ENCODE measurements at places on chromosomes 4 and X. TPM values are rescaled to one million over a fixed set of nuclear protein-coding genes. Genes with fewer than 3 reads are reported as not detected.
A peak's percentile ranks its signal among the peaks of the same experiment; 100 is the strongest.

DNA sequence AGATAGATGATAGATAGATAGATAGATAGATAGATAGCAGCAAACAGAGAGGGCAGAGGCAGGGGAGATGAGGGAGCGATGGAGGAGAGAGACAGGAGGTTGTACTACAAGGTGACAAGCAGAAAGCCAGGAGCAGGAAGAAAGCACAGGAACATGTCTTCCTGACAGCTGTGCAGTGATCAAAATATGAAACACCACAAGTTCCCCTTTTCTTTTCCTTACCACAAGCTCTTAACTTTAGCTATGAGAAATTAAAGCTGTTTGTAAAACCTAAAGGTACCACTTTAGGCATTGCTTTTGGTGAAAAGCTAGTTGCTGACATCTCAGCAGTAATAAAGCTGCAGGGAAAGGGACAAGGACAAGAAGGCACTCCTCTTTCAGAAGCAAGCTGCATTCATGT lies 9.1 kb upstream of the MAGED4B start:
- H3K36me3 ChIP-seq = no peaks in the 10 kb centered on the region
- no peak overlapping the region for H3K4me3 ChIP-seq
- no peaks in the 10 kb centered on the region for H3K27me3 ChIP-seq
- H3K27ac ChIP-seq = no peak overlapping the region
- DNase-seq = no peak
- H3K4me1 ChIP-seq = no peaks in the 10 kb centered on the region

DNA sequence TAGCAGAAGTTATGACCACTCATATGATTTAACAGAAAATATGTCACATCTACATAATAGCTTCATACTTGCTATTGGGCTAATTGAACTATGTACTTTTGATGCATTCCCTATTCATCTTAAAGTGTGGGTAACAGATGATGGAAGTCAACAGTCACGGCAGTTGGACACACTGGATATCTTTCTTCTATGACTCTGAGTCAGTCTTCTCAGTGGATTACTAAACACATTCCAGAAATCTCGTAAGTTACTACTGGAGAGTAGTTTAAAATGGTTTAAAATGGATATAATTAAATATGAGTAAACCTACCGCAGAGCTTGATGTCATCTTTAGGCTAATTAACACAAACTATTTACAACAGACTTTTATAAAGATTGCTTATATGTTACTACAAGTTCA lies 30.1 kb upstream of the CFAP299 start:
- DNase-seq = no peak
- H3K4me3 ChIP-seq = no peak overlapping the region
- H3K4me1 ChIP-seq = no peaks in the 10 kb centered on the region
- no peaks in the 10 kb centered on the region for H3K36me3 ChIP-seq
- H3K27ac ChIP-seq = no peak overlapping the region
- H3K27me3 ChIP-seq = peaks cover 1% of the 10 kb centered on the region

DNA sequence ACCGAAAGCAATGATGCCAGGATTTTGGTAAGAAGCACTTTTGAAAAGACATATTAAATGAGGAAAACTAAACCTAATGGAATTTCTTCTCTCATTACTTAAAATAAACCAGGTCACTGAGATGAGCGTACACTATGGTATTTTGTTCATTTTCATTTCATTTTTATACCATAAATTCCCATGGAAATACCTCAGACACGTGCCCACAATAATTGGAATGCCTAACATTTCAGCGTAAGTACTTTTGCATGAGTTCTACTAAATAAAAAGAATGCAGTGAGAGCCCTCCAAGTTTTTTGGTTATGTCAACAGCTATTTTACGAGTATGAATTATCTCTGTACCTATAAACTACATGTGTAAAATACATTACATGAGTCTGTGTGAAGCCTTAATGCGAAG lies 3.2 kb downstream of the CAMK2D start:
- DNase-seq = no peak
- H3K36me3 ChIP-seq = no peaks in the 10 kb centered on the region
- H3K4me3 ChIP-seq = no peak overlapping the region
- no peaks in the 10 kb centered on the region for H3K27me3 ChIP-seq
- no peaks in the 10 kb centered on the region for H3K4me1 ChIP-seq

The NWD2 gene
- not detected for total RNA-seq

DNA sequence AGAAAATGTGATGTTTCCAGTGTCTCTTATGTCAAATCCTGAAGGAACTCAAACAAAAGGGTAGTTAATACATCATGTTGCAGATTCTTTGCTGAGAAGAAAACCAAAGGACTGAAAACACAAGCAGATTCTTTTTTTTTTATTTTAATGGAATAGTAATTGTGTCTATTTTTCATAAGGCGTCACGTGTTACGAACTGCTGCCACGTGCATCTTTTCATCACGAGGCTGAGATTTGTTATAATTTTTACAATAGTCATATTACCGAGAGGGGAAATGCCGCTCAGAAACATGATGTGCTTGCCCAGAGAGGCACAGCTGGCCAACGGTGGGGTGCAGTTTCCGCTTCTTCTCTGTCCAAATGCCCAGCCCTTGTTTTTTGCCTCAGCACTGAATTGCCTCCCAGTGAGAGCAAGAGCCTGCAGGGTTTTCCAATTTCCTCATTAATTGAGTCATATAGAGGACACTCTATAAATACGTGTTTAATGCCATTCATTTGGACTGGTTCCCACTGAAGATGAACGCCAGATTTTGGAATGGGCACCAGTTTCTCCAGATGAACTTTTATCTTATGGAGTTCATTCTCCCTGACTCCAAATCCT lies 225.3 kb downstream of the STK32B start:
- no peaks in the 10 kb centered on the region for H3K27me3 ChIP-seq
- H3K4me1 ChIP-seq = no peaks in the 10 kb centered on the region
- no peak overlapping the region for H3K27ac ChIP-seq
- no peaks in the 10 kb centered on the region for H3K36me3 ChIP-seq

The MAGEA12 gene
- not detected for total RNA-seq

DNA sequence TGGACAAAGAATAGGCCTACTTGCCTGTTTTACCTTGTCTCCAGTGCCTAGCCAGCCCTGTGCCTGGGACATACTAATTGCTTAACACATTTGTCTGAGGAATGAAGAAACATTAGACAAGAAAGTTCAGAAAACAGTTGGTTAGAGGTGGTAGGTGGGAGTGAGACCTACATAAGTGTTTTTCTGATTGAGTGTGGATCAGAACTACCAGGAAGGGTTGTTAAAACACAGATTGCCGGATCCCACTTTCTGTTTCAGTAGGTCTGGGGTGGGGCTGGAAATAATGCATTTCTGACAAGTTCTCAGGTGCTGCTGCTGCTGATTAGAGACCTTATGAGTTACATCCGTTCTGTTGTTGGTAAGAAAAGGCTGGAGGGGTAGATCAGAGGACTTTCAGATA lies 5.7 kb upstream of the JADE1 start:
- no peak for DNase-seq
- H3K27ac ChIP-seq = no peak overlapping the region
- no peaks in the 10 kb centered on the region for H3K27me3 ChIP-seq
- no peaks in the 10 kb centered on the region for H3K4me1 ChIP-seq
- no peak overlapping the region for H3K4me3 ChIP-seq

- no peaks in the 10 kb centered on the region for H3K4me1 ChIP-seq
- H3K27me3 ChIP-seq = no peaks in the 10 kb centered on the region
- peak; percentile 58 for DNase-seq
- H3K4me3 ChIP-seq = peak within 1 kb of the TSS; percentile 47
These were observed at the start of gene ADGRG2 for GRCh38 chrX:19121898-19122640. Gene ADGRG2, minus strand, starts transcription at chrX:19122468. Its CDS starts 53,634 bp downstream, at chrX:19068834.

DNA sequence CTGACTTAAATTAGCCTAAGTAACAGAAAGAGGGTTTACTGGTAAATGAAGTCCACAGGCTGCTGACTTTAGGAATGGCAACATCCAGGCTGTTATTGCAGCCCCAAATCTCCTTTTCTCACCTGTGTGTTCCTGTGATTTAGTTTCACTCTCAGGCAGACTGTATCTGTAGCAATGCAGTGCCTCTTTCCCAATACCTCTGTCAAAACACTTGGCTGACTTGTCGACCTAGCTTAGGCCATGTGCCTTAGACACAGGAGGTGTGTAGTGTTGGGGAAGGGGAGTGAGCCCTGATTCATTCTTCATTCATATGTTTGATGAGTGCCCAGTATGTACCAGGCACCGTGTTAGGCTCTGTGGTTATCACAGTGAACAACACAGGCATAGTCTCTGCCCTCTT lies 46.9 kb downstream of the JADE3 start:
- H3K36me3 ChIP-seq = no peaks in the 10 kb centered on the region
- no peak overlapping the region for H3K4me3 ChIP-seq
- no peaks in the 10 kb centered on the region for H3K27me3 ChIP-seq
- H3K4me1 ChIP-seq = no peaks in the 10 kb centered on the region

DNA sequence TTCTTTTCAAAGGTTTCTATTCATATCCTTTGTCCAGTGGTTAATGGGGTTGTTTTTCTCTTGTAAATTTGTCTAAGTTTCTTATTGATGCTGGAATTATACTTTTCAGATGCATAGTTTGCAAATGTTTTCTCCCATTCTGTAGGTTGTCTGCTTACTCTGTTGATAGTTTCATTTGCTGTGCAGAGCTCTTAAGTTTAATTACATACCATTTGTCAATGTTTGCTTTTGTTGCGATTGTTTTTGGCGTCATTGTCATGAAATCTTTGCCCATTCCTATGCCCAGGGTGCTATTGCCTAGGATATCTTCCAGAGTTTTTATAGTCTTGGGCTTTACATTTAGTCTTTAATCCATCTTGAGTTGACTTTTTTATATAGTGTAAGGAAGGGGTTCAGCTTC lies 21.2 kb upstream of the UGT8 start:
- H3K27me3 ChIP-seq = no peaks in the 10 kb centered on the region
- no peak for DNase-seq
- no peak overlapping the region for H3K27ac ChIP-seq
- H3K4me1 ChIP-seq = no peaks in the 10 kb centered on the region
- H3K4me3 ChIP-seq = no peak overlapping the region
- no peaks in the 10 kb centered on the region for H3K36me3 ChIP-seq

DNA sequence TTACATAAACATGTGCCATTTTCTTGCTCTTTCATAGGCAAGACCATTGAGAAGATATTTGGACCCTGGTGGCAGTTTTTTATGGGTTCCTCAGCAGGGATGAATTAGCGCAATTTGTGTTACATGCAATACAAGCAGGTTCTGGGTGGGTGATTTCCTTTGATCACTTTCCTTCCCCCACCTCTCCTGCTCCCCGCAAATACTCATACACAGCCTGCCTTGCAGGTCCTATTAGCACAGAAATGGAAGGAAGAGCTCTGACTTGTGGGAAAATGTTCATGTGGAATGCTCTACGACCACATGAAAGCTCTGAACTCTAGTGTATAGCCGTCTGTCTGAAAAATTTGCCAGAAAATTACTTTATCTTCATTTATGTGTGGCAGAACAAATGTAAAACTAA lies 361.0 kb upstream of the FAT1 start:
- H3K36me3 ChIP-seq = no peaks in the 10 kb centered on the region
- H3K27me3 ChIP-seq = no peaks in the 10 kb centered on the region
- no peak overlapping the region for H3K4me3 ChIP-seq
- DNase-seq = no peak
- H3K27ac ChIP-seq = no peak overlapping the region

The IBSP gene
- not detected for total RNA-seq

DNA sequence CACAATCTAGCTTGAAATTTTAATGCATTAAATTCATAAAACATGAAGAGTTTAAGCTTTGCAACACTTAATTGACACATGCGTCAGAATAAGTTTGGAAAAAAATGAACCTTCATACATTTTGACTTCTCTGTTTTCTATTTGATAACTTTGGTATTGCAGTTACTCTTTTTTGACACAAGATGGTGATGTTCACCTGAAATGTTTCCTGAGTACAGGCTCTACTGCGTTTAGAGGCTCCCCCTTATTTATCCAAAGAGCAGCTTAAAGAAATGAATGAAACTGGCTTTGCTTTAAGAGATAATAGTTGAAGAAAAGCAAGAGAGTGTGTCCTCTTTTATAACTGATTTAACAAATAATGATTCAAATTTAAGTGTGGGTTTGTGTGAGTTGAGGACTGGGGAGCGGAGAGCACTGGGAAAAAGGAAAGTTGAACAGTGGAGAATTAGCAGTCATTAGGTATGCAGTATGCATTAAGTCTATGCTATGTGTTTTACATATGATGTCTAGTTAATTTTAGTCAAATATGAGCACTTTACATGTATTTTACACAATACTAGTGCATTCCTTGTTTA lies 180.6 kb upstream of the NUDT6 start:
- H3K4me1 ChIP-seq = no peaks in the 10 kb centered on the region
- H3K36me3 ChIP-seq = no peaks in the 10 kb centered on the region
- no peaks in the 10 kb centered on the region for H3K27me3 ChIP-seq
- no peak for DNase-seq
- H3K27ac ChIP-seq = no peak overlapping the region

GRCh38 chrX:76977452-76977851 lies 469.7 kb upstream of the FGF16 start:
- no peak for DNase-seq
- no peak overlapping the region for H3K27ac ChIP-seq
- no peak overlapping the region for H3K4me3 ChIP-seq
- H3K4me1 ChIP-seq = peaks cover 3% of the 10 kb centered on the region

DNA sequence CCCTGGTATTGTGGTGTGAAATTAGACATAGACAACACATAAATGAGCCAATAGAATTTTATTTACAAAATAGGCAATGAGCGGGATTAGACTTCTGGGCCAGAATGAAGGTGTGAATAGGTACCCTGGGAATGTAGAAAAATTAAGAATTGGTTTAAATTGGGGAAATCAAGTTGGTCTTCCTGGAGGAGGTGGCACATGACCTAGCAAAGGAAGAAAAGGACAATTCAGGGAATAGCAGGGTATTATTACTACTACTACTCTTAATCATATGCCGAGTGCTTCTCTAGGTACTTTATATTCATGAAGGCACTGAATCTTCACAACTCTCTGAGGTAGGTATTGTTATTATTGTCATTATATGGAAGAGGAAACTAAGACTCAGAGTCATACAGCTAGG lies 202.1 kb downstream of the LHFPL1 start:
- H3K4me3 ChIP-seq = no peak overlapping the region
- no peak for DNase-seq
- no peaks in the 10 kb centered on the region for H3K4me1 ChIP-seq
- H3K27ac ChIP-seq = no peak overlapping the region

DNA sequence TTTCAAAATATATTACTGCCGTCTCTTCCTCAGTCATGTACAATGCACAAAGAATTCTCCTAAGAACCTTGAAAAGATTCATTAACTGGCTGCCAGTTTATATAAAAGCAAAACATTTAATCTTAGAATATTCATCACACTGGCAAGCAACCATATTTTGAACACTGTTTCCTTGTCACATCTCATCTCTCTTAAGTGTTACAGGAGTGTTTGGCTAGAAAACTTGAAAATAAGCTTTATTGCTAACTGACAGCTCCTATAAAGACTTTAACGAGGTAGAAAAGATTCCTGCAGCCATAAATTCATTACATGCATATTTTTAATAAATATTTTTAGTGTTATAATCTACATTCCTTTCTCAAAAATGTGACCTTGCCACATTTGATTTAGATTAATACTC lies 149.6 kb downstream of the AFAP1 start:
- H3K4me3 ChIP-seq = no peak overlapping the region
- no peaks in the 10 kb centered on the region for H3K27me3 ChIP-seq
- H3K27ac ChIP-seq = no peak overlapping the region
- no peaks in the 10 kb centered on the region for H3K4me1 ChIP-seq
- H3K36me3 ChIP-seq = no peaks in the 10 kb centered on the region
- DNase-seq = no peak

GRCh38 chr4:60809486-60809800 lies 390.7 kb upstream of the ADGRL3 start:
- H3K27me3 ChIP-seq = no peaks in the 10 kb centered on the region
- no peak overlapping the region for H3K4me3 ChIP-seq
- DNase-seq = no peak

Data from aorta (tissue), 5 donors.